ENCODE measurements at places on chromosomes 7 and 10.

DNA sequence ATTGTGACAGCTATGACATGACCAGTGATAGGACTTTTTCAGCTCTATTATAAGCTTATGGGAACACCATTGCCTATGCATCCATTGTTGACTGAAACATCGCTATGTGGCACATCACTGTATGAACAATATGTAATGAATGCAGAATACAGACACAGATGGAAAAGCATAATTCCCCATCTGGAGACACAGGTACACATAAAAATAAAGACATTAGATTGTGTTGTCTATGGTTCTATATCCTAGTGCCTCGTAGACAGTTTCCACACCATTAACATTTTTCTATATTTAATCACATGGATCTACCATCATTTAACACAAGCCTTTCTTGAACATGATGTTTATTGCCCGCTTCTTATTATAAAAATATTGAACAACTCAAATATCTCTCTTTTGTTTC, 96.3 kb upstream of the STK17A start:
- no peak for DNase-seq

- no peak for DNase-seq
Measured at GRCh38 chr7:136887317-136887716, 18.9 kb downstream of the CHRM2 start.

- DNase-seq = no peak
Measured at GRCh38 chr7:29372351-29373090, 177.9 kb downstream of the CHN2 start.

GRCh38 chr10:63010203-63010602, 122.9 kb upstream of the NRBF2 start:
- DNase-seq = no peak

DNA sequence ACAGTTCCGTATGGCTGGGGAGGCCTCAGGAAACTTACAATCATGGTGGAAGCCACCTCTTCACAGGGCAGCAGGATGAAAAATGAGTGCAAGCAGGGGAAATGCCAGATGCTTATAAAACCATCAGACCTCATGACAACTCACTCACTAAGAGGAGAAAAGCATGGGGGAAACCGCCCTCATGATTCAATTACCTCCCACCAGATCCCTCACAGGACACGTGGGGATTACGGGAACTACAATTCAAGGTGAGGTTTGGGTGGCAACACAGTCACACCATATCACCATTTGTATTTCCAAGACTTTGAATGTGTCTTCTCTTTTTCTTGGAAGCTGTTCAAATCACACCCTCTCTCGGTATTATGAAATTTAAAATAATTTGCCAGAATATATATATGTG, 80.1 kb downstream of the SEMA3D start:
- DNase-seq = no peak

- peak; percentile 51 for DNase-seq
Measured at GRCh38 chr10:80163741-80164341, 31.3 kb downstream of the PLAC9 start.

- peak; percentile 46 for DNase-seq
Measured at GRCh38 chr10:79399223-79399831, 46.1 kb downstream of the ZCCHC24 start.

GRCh38 chr10:86113501-86113900, 253.1 kb downstream of the GRID1 start:
- no peak for DNase-seq

- DNase-seq = no peak
Measured at GRCh38 chr7:126776498-126776897, 476.2 kb downstream of the GRM8 start.

GRCh38 chr10:24674892-24675632, 48.6 kb downstream of the ARHGAP21 start:
- DNase-seq = no peak

DNA sequence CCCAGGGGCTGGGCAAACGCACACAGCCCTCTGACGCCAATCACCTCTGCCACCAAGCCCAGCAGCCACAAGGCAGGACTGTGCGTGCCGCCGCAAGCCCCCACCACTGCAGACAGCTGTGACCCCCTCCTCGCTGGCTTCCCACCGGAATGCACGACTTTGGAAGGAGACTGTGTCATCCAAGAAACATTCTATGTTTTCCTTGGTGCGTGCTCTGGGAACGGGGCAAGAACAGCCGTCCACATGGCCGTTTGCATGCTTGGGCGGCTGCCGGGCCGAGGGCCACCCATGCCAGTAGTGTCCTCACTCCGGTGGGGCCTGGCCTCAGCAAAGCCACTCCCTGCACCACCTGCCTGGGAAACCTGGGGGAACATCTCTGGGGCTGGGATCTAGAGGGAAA, 17.6 kb upstream of the ELN start:
- DNase-seq = no peak

- DNase-seq = no peak
Measured at GRCh38 chr10:60448246-60448645, 58.6 kb upstream of the ANK3 start.

- no peak for DNase-seq
Measured at GRCh38 chr10:113142601-113143362, 192.7 kb downstream of the TCF7L2 start.

- DNase-seq = no peak
Measured at GRCh38 chr10:76333796-76334195, 902.4 kb downstream of the LRMDA start.

DNA sequence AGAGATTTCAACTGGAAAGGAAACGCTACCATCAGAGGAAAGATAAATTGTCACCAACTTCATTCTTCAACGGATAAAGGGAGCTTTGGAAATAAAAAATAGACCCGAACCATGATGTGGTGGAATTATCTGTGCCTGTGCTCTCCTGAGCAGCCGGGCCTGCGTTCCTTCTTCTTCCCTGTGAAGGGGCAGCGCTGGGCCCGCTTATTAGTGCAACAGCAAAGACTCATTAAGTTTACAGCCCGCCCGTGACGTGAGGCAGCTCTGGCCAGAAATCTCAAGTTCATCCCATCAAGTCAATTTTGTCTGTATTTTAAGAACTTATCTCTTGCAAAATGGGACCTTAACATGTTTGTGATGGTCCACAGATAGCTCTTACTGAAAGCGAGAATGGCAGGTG, 193.7 kb downstream of the ADARB2 start:
- DNase-seq = no peak

DNA sequence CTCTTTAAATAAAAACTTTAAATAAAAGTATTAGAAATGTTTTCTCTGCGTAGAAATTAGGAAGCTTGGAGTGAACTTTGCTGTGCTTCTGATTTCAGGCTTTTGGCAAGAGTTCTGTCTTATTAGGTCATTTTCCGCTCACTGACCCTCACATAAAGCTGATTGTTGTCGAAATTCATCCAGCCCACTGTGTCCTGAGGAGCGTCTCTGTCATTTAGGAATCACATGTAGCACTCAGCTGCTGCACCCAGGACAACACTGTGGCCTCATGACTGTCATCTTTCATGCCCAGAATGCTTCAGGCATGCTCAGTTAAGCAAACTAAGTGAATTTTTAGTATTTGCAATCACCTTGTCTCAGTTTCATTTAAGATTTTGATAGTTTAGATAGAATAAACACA, 57.8 kb upstream of the MSRB2 start:
- no peak for DNase-seq

DNA sequence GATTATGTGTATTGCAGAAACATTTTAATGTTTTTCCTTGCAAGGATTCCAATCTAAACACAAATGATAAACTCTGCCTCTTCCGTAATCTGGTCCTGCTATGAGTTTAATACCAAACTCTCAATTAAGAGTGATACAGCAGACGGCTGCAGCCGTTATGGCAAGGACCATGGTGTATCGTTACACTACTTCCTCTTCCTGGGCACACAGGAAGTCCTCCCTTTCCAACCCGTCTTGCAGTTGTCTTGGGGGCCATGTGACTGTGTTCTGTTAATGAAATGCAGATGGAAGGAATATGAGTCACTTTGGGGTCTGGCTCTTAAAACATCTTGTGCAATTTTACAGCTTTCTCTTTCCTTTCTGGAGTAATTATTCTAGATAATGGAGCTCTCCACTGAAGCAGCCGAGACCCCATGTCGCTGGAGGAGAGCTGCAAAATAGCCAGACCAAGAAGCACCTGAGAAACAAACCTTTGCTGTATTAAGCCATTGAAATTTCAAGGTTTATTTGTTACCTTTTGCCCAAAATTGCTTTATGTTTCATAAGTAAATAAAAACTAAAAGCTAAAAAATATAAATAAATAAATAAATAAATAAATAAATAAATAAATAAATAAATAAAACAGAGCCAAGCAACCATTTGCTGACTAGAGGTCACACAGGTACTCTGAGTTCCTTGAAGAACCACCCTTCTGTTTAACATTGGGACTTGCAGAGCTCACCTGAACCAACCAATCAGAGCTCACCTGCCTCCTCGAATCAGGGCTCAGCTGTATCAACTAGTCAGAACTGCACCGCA, 74.7 kb downstream of the FRMPD2 start:
- no peak for DNase-seq

DNA sequence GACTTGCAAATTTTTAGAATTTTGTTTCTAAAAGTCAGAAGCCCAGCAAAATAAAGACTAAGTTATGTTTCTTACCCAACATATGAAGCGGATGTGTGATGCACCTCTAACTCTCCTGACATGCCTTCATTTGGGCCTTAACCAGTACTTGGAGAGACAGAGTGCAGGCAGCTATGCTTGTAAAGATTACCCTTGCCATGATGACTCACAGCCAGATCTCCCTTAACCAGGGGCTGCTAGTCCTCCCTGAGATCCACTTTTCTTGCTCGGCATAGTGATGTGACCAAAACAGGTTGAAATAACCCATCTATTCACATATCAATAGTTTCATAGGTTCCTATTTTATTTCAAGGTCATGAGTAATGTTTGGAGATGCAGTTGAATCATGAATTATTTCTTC, 43.6 kb downstream of the PPP1R3A start:
- DNase-seq = no peak

- DNase-seq = no peak
Measured at GRCh38 chr7:150847536-150847935, 4.8 kb upstream of the AOC1 start.

GRCh38 chr10:113320987-113321386, 231.9 kb upstream of the HABP2 start:
- DNase-seq = no peak

Data from LoVo (cell line).